ENCODE measurements at places on chromosomes 16 and 17. TPM values are rescaled to one million over a fixed set of nuclear protein-coding genes. Genes with fewer than 3 reads are reported as not detected.

DNA sequence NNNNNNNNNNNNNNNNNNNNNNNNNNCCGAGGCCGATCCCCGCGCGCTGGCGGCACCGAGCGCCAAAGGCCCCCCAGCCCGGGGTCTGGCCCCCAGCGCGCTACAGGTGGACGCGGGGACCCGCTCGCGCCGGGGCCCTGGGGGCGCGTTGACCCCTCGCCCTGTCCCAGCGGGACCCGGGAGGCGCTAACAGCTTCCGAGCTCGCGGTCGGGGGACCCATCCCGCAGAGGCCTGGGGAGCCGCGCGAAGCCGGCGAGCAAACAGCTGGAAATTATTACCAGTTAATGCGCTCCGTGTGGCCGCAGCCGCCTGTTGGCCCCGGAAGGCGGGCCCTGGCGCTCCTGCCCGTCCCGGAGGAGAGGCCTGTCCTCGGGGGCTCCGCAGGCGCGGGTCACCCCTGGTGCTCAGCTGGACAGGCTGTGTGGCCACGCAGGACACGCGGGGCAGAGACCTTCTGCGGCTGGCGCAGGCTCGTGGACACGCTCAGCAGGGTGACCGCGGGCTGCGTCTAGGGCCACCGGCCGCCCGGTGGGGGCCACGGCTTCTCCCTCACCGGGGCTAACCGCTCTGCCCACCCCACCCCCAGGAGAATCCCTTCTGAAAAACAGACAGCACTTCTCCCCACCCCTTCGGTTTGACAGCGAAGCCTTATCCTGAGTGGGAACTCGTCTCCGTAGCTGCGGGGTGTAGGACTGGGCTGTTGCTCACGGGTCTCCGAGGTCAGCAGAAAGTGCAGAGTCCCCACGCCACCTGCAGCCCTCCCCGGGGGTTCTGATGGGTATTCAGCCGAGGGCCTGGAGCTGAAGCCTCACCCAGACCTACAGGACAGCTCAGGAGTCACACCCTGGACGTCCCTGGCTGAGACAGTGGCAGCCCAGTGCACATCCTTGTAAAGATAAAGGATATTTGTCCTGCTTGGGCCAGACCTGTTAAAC, 138.7 kb upstream of the RPH3AL start:
- DNase-seq: no peak

DNA sequence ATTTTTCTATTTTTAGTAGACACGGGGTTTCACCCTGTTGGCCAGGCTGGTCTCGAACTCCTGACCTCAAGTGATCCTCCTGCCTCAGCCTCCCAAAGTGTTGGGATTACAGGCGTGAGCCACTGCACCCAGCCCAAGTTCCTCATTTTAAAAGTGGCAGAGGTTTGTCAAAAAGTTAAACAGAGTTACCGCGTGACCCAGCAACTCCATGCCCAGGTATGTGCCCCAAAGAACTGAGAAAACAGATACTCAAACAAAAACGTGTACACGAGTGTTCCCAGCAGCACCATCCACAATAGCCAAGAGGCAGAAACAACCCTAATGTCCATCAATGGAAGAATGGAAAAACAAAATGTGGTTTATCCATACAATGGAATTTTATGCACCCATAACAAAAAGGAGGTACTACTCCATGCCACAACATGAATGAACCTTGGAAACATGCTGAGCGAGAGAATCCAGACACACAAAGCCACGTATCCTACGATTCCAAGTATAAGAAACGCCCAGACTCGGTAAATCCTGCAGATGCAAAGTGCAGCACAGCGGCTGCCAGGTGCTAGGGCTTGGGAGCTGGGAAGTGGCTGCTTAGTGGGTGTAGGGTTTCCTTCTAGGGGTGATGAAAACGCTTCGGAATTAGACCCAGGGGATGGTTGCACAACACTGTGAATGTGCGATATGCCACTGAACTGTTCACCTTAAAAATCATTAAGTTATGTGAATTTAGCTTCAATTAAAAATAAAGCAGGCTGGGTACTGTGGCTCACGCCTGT, 24.8 kb downstream of the ADCY9 start:
- DNase-seq: no peak

- DNase-seq: no peak
Observed at GRCh38 chr17:78723001-78723796, 58.9 kb downstream of the CYTH1 start.

GRCh38 chr17:43620581-43620980, 41.1 kb downstream of the MEOX1 start:
- no peak for DNase-seq

DNA sequence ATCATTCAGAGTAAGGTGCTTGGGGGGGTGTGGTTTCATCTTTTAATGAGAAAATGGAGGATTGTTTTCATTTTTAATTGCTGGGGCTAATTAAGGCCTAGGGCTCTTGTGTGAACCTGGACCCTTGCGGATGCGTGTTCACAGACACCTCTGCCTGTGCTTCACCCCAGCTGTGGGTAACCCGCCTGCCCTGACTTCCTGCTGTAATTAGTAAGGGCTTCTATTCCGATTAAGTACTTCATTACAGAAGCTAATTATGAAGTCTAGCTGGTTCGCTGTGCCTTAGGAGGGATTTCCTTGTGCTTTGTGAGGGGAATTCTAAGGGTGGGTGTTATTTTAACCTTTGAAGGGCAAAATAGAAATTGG, 215.3 kb downstream of the PMP22 start:
- no peak for DNase-seq

DNA sequence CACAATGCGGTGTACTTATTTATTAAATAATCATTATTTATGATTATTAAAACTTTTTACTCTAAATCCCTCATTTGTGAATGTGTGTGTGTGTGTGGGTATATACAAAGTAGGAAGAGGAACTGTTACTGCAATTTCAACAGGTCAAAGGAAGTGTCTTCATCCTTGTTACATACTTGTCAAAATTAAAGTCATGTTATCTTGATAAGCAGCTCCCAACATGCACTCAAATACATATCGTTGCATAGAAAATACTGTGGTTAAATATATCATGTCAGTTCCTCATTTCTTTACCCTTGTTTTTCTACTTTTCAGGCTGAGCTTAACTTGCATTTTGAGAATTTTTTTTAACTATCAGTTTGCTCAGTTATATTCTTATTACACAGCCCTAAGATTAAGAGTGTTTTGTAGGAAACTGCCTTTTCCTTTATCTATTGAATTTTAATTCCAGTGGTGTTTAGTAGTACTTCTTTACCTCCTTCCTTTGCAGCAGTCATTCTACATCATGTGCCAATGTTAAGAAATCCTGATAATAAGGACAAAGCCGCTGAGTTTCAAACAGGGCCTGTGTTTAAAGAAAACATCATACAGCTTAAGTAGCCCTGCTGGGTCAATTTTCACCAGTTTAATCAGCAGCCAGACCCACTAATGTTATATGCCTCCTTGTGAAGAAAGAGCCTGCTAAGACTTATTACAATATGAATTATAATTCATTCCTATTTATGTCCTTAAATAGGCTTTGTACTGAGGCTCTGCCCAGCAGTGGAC, 7.2 kb downstream of the EFCAB5 start:
- DNase-seq: no peak

DNA sequence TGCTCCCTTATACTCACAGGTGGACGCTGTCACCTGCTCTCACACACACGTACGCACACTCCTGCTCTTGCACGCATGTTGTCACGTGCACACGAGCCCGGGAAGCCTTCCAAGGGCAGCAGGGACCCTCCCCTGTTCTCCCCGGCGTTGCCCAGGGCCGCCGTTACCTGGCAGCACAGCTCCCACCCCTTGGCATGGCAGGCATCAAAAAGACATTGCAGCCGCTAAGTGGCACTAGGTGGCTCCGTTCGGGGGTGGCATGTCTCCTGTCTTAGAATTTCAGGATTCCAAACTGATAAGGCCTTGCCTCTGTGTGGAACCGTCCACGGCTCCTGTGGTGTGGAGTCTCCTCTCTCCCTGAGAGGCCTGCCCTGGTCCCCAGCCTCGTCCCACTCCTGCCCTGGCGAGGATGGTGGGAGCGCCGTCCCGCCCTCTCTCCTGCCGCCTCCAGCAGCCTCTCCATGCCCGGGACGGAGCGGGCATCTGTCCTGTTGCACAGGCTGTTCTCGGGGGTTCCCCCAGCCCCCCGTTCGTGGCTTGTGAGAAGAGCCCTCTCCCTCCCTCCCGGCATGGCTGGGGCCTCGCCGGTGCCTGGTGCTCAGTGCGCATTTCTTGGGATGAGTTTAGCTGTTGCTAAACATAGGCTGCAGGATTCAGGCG, 126.7 kb upstream of the GSE1 start:
- no peak for DNase-seq

GRCh38 chr16:20897922-20898321, 2.2 kb downstream of the DCUN1D3 start:
- DNase-seq: no peak

GRCh38 chr17:7883781-7884386, 4.7 kb upstream of the CHD3 start:
- DNase-seq: no peak

- DNase-seq: no peak
Observed at GRCh38 chr16:69219279-69219678, 32.3 kb downstream of the SNTB2 start.

GRCh38 chr17:14323522-14323981, 22.7 kb downstream of the HS3ST3B1 start:
- no peak for DNase-seq

DNA sequence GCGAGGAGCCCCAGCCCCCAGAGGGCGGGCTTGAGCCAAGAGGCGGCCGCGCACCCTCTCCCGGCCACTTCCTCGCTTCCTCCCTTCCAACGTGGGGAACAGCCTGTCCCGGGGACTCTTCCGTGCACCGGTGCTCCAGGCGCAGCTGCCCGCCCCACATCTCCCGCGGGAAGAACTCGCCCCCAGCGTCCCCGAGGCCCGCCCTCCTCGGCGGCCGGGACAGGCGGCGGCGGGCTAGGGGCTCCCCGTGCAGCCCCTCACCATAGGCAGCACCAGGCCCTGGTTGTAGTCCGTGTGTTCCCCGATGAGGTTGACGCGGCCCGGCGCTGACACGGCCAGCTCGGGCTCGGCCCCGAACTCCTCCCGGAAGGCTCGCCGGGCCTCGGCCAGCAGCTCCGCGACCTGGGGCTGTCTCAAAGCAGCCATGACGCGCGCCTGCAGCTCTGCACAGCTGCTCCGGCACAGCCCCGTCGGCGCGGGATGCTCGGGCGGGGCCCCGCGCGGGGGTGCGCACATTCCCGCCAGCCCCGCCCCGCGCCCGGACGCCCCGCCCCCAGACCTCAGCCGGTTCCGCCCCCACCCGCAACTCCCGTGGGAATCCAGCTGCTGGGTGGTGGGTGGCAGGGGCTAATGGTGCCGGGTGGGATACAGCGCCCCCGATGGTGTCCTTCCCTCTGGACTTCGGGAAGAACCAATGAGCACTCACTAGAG, at the start of gene GALK1:
TSS of gene GALK1 (minus strand) at position 482 of the 711 bp plus-strand sequence. CDS start at position 426, 56 bp downstream.
- no peak for DNase-seq

DNA sequence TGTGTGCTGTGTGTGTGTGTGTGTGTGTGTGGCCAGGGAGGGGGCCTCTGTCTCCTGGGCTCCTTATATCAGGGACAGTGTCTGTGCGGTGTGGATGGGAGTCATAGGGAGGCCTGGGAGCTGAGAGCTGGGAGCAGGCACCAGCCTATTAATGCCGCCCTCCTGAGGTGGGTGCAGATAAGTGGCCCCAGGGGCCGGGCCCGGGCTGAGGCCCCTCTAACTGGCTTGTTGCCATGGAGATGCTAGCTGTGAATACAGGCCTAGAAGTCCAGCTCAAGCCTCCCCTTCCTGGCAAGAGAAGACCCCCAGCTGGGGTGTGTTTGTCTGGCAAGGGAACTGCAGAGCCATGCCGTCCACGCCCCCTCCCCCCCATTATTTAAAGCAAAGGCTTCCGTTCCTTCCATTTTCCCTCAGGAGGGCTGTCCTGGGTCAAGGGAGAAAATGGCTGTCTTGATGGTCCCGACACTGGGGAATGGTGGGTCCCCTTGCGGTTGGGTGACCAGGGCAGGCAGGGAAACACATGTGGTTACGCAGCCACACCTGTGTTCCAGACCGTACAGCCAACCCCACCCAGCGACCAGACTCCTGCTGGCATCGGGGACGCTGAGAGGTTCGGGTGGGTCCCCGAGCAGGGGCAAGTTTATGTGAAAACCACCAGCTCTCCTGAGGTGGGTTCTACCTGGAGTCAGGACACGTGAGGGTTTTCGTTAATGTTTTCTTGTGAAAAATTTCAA, 141.1 kb downstream of the MRM1 start:
- DNase-seq: no peak

GRCh38 chr16:78984324-78984723, 616.2 kb downstream of the MAF start:
- no peak for DNase-seq

Gene HYDIN
- not detected for total RNA-seq

Gene GNPTG
- 44.8 TPM for total RNA-seq

Gene RHBDF1
- total RNA-seq: 38.3 TPM

Gene AATK
- 0.70 TPM for total RNA-seq

Gene USP6
- total RNA-seq: under 0.01 TPM

Gene SSTR5
- not detected for total RNA-seq

Gene KRT9
- not detected for total RNA-seq

Data from esophagus squamous epithelium (tissue), 5 donors.